ENCODE measurements at places on chromosomes 1 and 21.

DNA sequence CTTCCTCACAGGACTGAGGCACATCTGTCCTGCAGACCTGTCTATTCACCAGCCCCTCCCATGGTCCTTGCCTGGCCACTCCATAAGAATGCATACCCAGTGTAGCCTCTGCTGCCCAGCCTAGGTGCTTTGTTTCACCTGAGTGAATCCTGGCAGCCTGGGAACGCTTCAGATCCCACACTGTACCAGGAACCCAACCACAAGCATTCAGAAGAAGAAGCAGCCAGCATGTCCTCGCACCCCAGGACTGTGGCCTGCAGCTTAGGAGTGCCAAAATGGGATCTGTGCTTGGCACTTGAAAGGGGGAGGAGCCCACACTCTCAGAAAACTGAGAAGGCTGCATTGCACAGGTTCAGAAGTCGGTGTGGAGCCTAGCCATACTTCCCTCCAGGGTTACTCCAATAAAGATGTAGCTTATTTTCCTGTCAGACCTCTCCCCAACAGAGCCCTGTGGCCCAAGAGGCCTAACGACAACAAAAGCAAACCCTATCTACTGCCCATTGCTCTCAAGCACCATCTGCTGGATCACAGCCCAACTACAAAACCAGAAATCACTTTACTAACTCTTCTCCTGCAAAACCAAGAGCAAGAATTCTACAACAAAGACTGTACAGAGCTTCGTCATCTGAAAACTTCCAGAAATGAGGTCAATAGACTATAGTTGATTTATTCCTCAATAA, 923.1 kb upstream of the NEGR1 start:
- DNase-seq = no peak

DNA sequence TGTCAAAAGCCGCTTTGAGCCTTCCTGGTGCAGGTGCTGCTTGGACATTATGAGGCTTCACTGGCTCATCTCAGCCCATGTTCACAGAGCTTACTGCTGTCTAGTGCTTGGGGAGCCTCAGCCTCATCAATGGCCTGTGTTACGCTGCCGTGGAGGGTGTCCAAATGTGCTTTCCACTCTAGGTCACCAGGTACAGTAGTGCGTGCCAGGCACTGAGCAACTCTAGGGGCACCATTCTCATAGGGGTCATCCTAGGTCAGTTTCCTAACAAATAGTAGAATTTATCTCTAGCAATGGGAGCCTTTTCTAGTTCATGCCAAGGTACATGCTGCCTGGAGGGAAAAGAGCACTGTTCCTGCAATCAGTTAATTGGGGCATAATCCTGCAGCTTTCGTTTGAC, 193.8 kb downstream of the DYRK1A start:
- no peak for DNase-seq

DNA sequence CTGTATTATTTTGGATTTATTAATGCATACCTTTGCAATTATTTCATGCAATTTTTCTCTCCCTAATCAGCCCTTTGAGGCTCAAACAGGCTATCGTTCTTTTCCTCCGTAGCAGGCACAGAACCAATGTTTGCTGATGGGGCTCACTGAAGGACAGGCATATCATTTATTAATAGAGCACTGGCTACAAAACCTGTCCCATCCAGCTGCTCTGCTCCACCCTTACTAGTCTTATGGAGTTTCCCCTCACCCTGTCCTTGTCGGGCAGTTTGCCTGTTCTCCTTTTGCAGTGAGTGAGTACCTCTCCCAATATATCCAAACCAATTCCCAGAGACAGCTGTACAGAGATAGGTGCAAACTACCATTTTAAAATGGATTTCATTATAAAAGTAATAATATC, 16.6 kb upstream of the FCAMR start:
- no peak for DNase-seq

DNA sequence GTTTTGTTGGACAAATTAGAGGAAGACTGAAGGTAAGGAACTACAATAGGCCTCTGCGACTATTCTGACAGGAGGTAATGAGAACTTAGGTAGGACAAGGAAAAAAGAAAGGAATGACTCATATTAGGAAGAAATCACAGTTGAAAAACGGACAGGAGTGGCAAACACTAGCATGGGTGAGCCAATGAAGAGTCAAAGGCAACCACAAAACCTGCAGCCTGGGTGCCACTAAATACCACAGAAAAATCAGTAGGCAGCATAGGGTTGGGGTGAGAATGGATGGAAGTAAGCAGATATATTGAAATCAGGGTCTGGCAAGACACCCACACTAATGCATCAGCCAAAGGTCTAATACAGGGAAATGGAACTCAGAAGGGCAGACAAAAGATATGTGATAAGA, 10.0 kb downstream of the RBM34 start:
- no peak for DNase-seq

GRCh38 chr1:221715321-221716169, 26.3 kb downstream of the DUSP10 start:
- DNase-seq = no peak
